ENCODE measurements at places on chromosomes 7 and 10.

DNA sequence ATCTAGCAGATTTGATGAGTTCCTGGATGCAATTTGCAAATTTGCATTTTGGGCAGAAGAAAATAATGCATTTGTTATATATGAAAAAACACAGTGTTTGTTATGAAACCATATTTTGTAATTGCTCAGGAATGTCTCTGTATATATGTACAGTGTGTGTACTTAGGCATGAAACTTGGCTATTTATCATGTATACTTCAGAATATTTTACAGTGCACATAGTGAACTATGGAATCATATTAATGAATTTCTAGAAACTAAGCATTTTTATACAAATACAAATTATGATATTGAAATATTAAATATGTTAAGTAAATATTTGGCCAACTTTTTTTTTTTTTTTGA lies 107.5 kb downstream of the TWIST1 start:
- DNase-seq, result no peak

- DNase-seq, result no peak
These were observed 4.6 kb downstream of the SH2B2 start for GRCh38 chr7:102291056-102291915.

GRCh38 chr10:7192831-7193361 lies 217.9 kb downstream of the SFMBT2 start:
- no peak for DNase-seq

GRCh38 chr10:8312781-8313180 lies 258.3 kb downstream of the GATA3 start:
- DNase-seq, result no peak

GRCh38 chr7:40833888-40834234 lies 699.1 kb downstream of the SUGCT start:
- DNase-seq, result no peak

DNA sequence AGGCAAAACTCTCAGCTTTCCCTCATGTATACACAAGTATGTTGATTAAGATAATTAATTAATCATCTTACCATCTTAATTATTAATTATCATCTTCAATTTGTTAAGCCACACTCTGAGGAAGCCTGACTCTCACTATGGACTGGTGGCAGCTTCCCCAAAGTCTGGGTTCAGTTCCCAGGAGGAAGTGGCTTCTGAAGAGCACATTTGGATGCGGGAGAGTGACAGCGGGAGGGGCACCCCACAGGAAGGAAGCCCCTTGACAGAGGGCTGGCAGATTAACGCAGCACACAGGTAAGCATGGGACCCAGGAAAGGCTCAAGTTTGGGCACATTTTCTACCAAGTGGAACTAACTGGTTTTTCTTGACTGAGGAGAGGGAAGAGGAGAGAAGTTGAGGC lies 13.4 kb upstream of the SLIT1 start:
- DNase-seq, result no peak

GRCh38 chr10:126876456-126876855 lies 28.8 kb upstream of the DOCK1 start:
- no peak for DNase-seq

- no peak for DNase-seq
These were observed 10.9 kb downstream of the SUFU start for GRCh38 chr10:102514487-102515311.

- no peak for DNase-seq
These were observed 868 bp downstream of the EMX2 start for GRCh38 chr10:117543225-117544003.

DNA sequence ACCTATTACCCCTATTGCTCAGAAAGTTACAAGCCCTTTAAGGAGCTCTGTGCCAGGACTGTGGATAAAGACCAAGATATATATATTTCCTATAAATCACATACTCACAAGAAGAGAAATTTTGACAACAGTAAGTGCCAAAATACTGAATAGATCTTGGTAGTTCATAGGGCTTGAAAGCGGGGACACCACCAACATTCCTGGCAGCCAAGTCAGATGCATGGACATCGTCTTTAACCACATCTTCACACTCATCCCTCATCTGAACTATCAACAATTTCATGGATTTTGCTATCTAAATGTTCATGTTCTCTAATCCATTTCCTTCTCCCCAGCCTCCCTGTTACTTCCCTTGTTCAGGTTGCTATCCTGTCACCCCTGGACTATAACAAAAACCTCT lies 67.5 kb upstream of the LRRC17 start:
- DNase-seq, result no peak

DNA sequence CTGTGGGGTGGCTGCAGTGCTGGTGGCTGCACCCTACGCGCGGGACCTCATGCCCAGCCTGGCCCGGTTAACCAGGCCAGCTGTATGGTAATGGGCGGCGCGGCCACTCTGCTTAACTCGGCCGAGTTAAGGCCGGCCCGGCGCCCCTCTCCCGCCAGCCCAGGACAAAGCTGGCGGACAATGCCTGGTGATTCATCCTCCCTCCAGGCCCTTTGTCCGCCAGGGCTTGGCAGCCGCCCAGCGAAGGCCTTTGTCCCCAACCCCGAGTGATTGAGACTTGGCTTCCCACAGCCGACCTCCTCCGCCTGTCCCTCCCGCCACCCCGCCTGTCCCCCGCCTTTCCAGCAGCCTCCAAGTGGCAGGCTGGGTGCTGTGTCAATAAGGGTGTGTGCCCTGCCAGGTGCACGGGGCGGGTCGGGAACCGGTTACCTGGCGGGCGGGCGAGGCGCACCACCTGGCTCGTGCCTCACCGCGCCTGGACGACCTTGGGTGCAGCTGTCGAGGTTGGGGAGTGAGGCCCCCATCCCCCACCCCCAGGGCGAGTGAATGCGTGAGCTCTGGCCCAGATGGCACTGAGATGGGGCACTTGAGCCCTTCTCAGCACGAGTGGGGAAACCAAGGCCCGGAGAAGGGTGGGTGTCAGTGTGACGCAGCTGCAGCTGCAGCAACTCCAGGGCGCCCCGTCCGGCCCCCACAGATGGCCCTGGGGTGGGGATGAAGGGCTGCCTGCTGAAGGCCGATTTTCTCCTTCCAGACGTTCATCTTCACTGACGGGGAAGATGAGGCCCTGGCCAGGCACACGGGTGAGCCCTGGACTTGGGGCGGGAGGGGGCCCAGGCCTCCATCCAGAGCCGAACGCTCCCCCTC lies 4.6 kb downstream of the LFNG start:
- peak; percentile 67 for DNase-seq

- DNase-seq, result peak; percentile 65
These were observed 135.0 kb downstream of the ACTR3B start for GRCh38 chr7:152894295-152895170.

DNA sequence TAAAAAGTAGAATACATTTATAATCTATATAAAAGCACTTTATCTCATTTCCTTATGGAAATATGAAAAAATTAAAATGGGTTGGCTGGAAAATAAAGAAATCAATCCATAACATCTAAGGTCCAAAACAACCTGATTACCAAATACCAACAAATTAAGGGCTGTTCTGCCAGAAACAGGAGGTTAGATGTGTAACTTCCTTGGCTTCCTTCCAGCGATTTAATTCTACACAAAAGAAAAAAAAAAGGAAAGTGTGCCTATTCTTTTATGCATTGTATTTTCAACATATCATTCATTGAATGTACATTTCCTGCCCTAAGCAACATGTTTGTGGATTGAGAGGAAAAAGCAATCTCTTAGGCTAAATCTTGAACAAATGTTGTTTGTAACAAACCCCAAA lies 36.2 kb upstream of the USP6NL start:
- no peak for DNase-seq

GRCh38 chr7:106472741-106473140 lies 188.0 kb upstream of the NAMPT start:
- no peak for DNase-seq

DNA sequence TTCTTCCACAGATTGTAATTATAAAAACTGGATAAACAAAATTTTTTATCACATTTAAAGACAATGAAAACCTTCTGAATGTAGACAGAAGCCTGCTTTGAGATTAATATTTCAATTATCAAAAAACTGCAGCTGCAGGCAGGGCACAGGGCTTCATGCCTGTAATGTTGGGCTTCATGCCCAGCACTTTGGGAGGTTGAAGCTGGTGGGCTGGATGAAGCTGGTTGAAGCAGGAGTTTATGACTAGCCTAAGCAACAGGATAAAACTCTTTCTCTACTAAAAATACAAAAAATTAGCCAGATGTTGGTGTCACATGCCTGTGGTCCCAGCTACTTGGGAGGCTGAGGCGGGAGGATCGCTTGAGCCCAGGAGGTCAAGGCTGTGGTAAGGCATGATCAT lies 41.2 kb downstream of the PDZD8 start:
- DNase-seq, result no peak

DNA sequence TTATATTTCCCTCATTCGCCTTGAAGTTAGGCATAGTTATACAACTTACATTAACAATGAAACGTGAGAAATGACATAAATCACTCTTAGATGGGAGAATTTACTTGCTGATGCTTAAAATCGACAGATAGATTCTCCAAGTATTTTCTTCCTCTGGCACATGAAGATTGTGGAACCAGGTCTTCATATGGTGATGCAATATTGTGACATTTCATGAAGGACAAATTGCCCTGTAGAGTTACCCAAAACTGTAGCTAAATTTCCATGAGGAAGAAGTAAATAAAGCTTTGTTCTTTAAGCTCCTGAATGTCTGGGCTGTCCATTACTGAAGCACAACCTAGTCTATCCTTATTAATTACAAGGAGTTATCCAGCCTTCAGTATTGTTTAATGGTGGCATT lies 353.1 kb downstream of the THSD7A start:
- no peak for DNase-seq

GRCh38 chr7:106597014-106597413 lies 63.9 kb downstream of the CCDC71L start:
- DNase-seq, result no peak

- DNase-seq, result peak; percentile 76
These were observed at the start of gene SLC37A3 for GRCh38 chr7:140397784-140398750. Gene SLC37A3, minus strand, starts transcription at chr7:140398530. Its CDS starts 16,004 bp downstream, at chr7:140382526.

DNA sequence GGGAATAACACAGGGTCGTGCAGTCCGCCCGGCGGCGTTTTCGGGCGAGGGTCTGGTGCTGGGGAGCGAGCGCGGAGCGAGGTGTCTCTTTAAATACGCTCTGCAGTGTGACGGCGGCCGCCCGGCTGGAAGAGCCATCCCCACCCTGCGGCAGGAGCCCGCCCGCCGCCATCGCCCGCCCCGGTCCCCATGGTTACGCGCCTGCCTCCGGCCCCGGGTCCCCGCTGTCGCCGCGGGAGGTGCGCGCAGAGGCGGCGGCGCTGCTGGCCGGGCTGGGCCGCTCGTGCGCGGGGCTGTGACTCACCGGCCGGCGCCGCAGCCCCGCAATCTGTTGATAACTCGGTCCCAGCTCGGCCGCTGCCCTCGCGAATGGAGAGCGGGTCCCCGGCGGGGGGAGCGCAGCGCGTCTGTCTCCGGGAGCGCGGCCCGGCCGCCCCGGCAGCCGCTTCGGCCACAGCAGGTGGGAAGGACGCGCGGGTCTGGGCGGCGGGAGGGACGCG lies at the start of gene ADGRA1:
ADGRA1 (plus strand) TSS at position 246 of the 500 bp plus-strand sequence. CDS start 986 bp downstream, outside the sequence.
- DNase-seq, result peak; percentile 31

DNA sequence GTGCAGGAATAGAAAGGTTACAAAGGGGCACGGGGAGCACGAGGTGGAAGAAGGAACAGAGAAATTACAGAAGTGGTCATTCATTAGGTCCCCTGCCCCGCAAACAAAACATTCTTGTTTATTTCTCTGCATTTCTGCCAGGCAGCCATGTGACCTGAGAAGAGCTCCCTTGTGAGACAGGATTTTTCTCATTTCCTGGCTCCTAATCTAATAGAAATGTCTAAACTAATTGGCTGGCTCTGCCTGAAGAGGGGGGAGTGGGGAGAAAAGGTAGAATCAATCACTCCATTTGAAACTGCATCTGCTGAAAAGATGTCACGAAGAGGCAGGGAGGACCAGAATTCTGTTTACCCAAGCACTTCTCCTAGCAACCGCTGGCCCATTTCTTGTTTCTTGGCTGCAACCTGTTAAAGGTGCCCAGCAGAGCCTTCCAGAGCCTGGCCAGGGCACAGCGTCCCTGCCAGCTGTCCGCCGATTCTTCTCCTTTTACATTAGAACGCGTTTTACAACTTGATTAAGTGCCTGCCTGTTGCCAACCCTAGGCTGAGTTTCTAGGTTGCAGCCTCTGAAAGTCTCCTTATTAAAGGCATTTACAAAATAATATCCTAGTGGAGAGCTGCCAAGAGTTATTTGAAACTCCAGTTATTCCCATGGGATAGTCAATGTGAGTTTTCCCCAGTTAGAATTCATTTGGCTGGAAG lies 1227.6 kb downstream of the TYW1 start:
- peak; percentile 9 for DNase-seq

DNA sequence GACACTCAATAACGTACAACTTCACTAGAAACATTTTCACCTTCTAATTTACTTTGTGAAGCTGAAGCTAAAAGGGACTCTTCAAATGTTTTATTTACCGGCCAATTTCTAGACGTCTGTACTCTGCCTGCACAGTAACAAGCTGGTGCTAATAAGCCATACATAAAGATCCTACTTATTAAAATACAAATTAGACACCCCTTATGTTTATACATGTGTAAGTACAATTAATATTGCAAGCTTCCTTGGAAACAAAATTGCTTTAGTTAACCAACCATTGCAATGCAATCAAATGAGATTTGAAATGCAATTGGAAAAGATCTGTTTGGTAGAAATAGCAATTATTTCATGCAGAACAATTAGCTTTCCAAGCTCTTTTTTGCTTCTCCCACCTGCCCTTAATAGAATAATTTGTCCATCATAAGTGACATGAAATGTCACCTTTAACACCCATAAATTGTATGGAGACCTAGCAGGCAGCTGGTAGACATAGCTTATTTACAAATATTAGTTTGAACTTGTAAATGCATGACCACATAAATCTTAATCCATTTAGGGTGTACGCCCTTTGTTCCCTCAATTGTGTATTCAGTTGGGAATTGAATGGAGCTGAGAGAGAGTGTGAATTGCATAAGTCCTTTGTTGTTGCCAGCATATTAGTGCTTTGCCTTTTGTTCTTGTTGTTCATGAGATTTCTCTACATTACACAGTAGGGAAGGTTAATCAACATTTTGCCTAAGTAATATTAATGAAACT lies 277.1 kb downstream of the CACNA2D1 start:
- no peak for DNase-seq

- no peak for DNase-seq
These were observed 38.8 kb downstream of the TMEM270 start for GRCh38 chr7:73899731-73900142.

DNA sequence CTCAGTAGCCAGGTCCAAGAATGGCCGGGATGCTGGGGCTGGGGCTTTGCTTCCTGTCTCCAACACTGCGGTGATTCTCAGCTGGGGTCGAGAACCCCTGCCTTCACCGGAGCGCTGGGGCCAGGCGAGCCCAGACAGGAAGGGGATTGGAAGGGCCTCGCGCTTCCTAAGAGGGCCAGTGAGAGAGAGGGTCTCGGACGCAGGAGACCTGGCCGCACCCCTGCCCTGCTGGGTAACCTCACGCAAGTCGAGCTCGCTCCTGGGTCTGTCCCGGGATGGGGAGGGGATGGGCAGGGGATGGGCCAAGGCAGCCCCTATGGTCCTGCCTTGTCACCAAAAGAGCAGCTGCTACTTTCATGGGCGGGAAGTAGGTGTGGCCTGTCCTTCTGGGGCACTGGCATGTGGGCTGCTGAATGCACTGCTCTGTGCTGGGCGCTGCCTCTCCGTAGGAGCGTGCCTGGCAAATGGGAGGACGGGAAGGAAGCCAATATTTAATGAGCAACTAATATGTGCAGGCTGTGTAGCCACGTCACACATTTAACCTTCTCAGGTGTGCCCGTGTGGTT lies 20.0 kb downstream of the KCNK18 start:
- no peak for DNase-seq

GRCh38 chr10:114723991-114724715 lies 66.1 kb upstream of the ABLIM1 start:
- no peak for DNase-seq
